Muscle of leg (tissue), 16 donors: ENCODE measurements at places on chromosomes 13 and 19. TPM values are rescaled to one million over a fixed set of nuclear protein-coding genes. Genes with fewer than 3 reads are reported as not detected.

Gene ITPKC
- total RNA-seq, result 8.2 TPM

Gene FLT1
- 16.1 TPM for total RNA-seq

Gene CYP2A7
- not detected for total RNA-seq

Gene ZNF177
- 5.6 TPM for total RNA-seq

Gene TJP3
- total RNA-seq, result 0.04 TPM

Gene CEBPA
- total RNA-seq, result 7.4 TPM

Gene ZNF837
- total RNA-seq, result 1.0 TPM

Gene TM9SF2
- 86.8 TPM for total RNA-seq

Gene NCAN
- total RNA-seq, result 0.22 TPM

Gene GIPR
- 0.09 TPM for total RNA-seq

Gene CCL25
- total RNA-seq, result not detected

Gene MEIOSIN
- not detected for total RNA-seq

Gene ICAM4
- total RNA-seq, result 0.35 TPM

Gene GPALPP1
- total RNA-seq, result 30.5 TPM

Gene CATSPERD
- not detected for total RNA-seq

Gene CFAP97D2
- total RNA-seq, result not detected

Gene C2CD4C
- 1.2 TPM for total RNA-seq

Gene IGSF23
- not detected for total RNA-seq

Gene NFIX
- total RNA-seq, result 38.1 TPM

Gene EBI3
- 0.53 TPM for total RNA-seq

Gene ZNF738
- total RNA-seq, result 19.9 TPM

Gene LONP1
- total RNA-seq, result 34.9 TPM

Gene ZFP36
- total RNA-seq, result 14.2 TPM

Gene CRYL1
- total RNA-seq, result 24.2 TPM

Gene MTUS2
- 11.3 TPM for total RNA-seq

Gene ZNF112
- 8.9 TPM for total RNA-seq

Gene PPM1N
- total RNA-seq, result 0.18 TPM

Gene COL4A2
- total RNA-seq, result 468 TPM

Gene ZNF850
- 3.7 TPM for total RNA-seq

Gene SYT5
- not detected for total RNA-seq

Gene CRB3
- total RNA-seq, result not detected

Gene OR10H1
- not detected for total RNA-seq
